ENCODE measurements at places on chromosomes 7 and 10.
A peak's percentile ranks its signal among the peaks of the same experiment; 100 is the strongest.

GRCh38 chr10:97180986-97181385 is 4.8 kb downstream of the SLIT1 start:
- DNase-seq: no peak

DNA sequence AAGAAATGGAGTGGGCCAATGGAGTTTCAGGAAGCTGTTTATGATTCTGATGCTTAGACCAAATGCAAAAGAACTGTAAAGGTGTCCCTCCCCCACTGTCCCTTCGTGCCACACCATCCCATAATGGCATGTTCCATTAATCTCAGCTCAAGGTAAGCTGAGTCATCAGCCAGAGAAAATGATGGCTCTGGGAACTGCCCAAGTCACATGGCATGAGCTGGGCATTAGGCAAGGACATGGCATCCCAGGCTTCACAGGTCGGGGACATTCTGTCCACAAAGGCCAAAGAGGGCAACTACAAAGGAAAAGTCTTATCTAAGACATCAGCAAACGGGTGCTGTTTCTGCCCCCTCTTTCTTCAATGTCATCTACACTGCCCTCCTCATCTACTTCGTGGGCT is 44.9 kb downstream of the DLG5 start:
- DNase-seq: no peak

DNA sequence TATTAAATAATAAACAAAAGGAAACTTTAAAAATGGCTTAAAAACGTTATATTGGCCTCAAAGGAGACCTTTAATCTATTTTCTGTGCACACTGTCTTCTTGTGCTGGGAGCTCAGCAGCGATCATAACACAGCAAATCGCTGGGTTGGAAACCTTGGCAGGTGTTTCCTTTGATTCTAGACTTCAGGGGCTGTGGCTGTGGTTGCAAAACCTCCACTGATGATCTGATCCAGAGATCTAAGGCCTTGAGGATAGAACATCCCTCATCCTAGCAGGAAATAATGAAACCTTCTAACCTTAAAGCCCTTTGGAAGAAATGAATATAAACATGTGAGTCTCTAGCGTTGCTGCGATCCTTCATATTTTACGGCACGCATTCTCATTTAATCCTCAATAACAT is 29.8 kb downstream of the CDHR3 start:
- DNase-seq: no peak

DNA sequence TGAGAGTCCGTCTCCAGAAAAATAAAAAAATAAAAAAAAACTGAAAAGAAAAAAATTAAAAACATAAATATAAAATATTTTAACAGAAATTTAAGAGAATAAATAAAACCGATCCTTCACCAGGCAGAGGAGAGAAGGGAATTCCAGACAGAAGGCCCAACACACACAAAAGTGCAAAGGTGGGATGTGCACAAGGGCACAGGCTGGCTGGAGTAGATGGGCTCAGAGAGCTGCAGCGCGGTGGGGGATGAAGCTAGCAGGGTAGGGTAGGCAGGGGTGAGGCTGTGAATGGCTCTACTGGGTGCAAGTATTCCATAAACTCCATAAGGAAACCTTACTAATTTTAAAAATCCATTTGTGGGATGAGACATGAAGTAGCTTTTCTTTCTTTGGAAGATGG is 15.7 kb upstream of the ARPC1A start:
- DNase-seq: no peak

GRCh38 chr7:92953657-92954056 is 117.3 kb upstream of the CDK6 start:
- DNase-seq: no peak

DNA sequence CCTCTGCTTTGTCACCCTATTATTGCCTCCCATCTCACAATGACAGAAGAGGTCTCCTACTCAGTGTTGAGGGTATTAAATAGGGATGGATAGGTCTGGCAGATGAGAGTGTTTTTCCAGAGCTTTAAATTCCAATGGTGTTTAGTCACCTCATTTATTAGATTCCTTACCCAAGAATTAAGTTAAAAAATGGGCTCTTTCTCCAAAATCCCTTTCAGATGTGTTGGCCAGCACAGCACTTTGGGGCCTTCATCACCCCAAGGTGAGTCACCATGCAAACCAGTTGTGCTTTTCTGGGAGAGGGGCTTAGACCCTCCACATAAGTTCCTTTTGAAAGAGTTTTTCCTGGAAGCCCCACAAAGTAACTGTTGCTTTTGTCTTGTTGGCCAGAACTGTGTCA is 78.4 kb downstream of the CYP26A1 start:
- no peak for DNase-seq

DNA sequence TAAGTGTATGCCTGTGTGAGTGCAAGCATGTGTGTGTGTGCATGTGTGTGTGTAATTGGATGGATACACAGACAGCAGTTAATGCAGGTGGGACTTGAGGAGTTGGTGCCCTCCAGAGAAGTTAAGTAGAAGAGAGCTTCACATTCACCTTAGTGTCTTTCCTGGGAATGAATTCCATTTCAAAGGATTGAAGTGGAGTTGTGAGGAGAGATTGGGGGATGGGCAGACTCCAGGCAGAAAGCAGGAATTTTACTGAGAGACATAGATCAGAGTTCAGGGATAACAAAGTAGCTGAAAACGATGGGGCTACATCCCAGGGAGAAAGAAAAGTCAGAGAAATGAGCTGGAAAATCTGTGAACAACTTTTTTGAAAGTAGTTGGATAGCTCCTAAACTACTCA is 464.4 kb downstream of the TCERG1L start:
- DNase-seq: no peak

- no peak for DNase-seq
Measured at GRCh38 chr7:135812148-135812547, 63.5 kb upstream of the FAM180A start.

GRCh38 chr10:69464801-69465401 is 13.6 kb downstream of the TSPAN15 start:
- DNase-seq: peak; percentile 36

DNA sequence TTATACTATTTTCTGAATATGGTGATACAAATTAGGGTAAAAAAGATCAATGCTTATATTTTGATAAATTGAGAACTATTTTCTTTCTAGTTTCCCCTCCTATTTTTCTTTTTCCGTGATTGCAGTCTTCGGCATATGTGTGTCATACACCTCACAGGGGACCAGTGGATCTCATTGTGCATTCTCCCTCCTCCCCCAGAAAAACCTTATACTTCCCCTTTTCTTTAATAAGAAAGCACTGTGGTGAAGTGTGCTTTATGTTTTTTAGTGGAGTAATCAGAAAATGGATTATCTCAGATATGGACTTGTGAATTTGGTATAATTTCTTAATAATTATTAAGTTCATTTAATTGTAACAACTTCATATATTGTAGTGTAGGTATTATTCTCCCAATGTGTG is 72.8 kb downstream of the BICC1 start:
- DNase-seq: no peak

DNA sequence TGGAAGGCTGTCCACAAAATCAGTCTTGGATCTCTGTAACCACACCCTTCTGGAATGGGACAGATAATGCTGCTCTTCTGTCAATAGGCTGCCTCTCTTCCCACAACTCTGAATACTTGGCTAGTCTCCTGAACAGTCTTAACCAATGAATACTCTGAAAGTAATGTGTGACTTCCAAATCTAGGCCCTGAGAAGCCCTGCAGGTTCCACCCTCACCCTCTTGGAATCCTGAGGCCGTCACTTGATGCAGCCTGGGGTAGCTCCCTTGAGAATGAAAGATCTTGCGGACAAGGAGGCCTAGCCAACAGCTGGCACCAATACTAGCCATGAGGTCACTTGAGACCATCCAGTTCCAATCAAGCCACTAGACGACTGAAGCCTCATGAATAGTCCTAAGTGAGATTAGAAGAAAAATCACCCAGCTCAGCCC is 109.2 kb downstream of the ARHGAP12 start:
- DNase-seq: no peak

GRCh38 chr7:1040790-1041189 is 3.6 kb upstream of the GPR146 start:
- no peak for DNase-seq

DNA sequence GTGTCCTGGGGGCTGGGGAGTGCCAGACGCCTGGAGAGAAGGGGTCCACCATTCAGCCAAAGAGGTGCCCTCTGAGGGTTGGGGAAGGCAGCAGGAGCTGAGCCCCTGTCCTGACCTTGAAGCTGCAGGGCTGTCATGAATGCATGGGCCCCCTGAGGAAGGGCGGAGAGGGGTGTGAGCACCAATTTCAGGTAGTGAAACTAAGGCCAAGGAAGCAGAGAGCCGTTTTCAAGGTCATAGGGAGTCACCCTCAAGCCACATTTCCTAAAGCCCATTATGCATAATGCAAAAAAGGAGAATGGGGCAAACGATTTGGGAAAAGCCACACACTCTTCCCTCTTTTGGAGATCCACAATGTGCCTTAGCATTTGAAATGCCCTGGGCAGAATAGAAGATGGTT is 37.2 kb downstream of the FIGNL1 start:
- no peak for DNase-seq

DNA sequence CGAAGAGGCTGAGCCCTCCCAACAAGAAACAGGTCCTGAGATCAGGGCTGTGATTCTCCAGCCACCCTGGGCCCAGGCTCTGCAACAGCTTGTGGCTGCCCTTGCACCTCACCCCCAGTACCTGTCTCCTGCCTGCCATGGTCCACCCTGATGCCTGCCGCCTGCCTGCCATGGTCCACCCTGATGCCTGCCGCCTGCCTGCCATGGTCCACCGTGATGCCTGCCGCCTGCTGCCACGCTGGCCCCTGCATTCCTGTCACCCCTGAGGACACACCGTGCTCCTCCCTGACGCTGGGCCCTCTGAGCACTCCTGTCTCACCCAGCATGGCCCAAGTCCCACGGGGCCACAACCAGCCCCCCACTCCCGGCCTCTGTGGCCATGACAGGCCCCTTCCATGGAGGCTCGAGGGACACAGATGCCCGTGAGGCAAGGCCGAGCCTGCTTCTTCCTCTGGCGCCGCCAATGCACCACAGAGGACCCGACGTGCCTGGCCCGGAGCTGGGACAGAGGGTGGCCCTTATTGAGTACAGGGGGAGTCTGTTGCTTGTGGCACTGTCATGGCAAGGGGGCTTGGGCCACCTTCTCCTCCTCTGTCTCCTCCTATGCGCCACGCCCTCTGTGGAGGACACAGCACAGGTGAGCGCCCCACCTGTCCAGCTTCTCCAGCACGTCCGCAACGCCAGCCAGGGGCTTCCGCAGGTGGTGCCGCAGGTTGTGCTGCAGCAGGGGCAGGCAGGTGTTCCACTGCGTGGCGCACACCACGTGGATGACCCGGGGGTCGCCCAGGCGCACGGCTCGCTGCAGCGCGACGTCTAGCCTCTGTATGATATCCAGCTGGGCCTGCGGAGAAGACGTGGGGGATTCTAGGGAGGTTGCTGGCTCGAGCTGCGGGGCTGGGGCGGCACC is 18.1 kb downstream of the CFAP46 start:
- DNase-seq: no peak

GRCh38 chr10:108060246-108060645 is 895.7 kb upstream of the SORCS1 start:
- DNase-seq: no peak

GRCh38 chr7:123865517-123866117 is 20.6 kb downstream of the HYAL4 start:
- peak; percentile 24 for DNase-seq

GRCh38 chr10:34003561-34003960 is 669.1 kb upstream of the NRP1 start:
- no peak for DNase-seq

DNA sequence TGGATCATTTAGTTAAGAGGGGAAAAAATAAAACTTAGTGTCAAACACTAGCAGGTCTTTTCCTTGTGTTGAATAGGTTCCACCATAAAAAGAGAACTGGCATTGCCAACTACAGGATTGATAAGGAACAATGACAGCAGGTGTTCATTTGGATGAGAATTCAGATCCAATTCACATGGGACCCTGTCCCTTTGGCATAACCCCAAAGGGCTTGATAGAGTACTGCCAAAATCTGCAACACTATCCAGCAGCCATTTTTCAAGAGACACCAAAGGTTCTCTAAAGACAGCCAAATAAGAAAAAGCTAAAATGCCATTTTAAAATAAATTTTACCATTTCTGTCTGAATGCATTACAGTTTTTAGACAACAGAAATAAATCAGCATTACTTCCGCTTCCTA is 422.3 kb downstream of the DGKB start:
- DNase-seq: no peak

- no peak for DNase-seq
Measured at GRCh38 chr10:34679177-34679576, 135.9 kb downstream of the PARD3 start.

DNA sequence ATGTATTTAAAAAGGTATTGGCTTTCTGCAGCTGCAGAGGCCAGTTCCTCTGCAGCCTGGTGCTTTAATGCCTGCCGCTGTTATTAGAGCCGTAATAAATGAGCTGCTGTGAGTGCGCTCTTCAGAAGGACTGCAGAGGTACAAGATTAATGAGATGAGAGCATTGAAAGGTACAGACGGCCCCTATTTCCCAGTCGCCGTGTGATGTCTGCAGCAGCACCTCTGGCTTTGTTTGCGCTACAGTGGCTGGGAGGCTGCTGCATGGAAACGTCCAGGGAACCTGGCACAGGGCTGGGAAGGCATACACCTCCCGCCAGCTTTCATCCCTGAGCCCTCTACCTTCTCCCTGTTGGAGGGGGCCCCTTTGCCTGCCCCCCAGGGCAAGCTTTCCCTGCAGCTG is 383.8 kb upstream of the ZMIZ1 start:
- no peak for DNase-seq

DNA sequence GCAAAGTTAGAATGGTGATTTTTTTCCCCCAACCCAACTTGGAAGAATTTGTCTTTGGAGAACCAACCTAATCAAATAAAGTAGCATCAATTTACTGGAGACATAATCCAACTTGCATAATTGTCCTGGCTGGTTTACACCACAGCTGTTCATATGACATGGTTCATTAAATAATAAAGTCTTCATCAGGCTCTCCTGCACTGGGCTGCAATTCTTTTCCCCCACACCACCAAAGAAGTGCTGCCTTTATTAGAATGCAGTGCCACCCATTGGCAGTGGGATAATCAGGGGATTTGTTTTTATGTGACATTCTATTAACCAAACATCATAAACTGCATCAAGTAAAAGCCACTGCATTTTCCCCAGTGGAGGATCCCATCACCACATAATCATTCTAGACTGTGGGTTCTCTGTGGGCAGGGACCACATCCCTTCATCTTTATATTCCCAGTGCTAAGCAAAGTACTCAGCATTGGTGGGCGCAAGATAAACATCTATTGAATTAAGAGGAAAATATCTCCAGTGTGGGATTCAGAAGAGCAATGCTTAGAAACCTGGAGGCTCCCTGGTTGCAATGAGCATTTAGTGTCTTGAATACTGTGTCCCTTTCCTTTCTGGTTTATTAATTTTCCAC is 322.0 kb downstream of the KCNMA1 start:
- no peak for DNase-seq

DNA sequence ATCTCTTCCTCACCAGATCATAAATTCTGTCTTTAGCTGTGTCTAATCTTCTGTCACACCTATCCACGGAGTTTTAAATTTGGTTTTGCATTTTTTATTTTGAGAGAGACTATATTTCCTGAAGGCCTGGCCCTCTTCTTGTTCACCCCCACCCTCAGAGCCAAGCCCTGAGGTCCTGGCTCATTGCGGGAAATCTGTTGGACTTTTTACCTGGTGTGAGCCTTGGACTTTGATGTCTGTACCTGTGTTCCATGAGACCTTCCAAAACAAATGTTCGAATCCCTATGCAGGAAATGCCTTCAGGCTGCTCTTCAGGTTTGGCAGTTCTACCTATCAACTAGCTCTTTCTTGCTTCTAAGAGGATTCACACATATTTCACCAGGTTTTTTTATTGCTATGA is 175.2 kb upstream of the GRB10 start:
- no peak for DNase-seq

GRCh38 chr7:41445946-41446345 is 256.9 kb downstream of the INHBA start:
- no peak for DNase-seq
